ENCODE measurements at places on chromosomes 2 and 18.

- no peak for DNase-seq
Observed at GRCh38 chr2:171432206-171432968, 1.4 kb downstream of the METTL8 start.

- peak; percentile 28 for DNase-seq
Observed at GRCh38 chr2:20563833-20564232, 87.1 kb downstream of the HS1BP3 start.

DNA sequence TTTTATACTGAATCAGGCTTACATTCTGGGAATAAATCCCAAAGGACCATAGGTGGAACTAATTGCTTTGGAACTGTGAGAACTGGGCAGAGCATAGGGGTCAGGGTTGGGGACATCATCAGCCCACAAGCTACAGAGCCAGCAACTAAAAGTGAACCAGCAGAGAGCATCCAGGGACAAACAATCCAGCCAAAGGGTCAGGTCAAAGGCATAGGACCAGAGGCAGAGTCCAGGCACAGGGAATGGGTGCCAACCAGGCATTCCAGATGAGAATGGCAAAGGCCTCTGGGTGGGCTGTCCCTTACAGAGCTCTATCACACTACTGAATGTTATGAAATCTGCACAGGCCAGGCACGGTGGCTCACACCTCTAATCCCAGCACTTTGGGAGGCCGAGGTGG, 12.3 kb upstream of the DNER start:
- DNase-seq, result no peak

DNA sequence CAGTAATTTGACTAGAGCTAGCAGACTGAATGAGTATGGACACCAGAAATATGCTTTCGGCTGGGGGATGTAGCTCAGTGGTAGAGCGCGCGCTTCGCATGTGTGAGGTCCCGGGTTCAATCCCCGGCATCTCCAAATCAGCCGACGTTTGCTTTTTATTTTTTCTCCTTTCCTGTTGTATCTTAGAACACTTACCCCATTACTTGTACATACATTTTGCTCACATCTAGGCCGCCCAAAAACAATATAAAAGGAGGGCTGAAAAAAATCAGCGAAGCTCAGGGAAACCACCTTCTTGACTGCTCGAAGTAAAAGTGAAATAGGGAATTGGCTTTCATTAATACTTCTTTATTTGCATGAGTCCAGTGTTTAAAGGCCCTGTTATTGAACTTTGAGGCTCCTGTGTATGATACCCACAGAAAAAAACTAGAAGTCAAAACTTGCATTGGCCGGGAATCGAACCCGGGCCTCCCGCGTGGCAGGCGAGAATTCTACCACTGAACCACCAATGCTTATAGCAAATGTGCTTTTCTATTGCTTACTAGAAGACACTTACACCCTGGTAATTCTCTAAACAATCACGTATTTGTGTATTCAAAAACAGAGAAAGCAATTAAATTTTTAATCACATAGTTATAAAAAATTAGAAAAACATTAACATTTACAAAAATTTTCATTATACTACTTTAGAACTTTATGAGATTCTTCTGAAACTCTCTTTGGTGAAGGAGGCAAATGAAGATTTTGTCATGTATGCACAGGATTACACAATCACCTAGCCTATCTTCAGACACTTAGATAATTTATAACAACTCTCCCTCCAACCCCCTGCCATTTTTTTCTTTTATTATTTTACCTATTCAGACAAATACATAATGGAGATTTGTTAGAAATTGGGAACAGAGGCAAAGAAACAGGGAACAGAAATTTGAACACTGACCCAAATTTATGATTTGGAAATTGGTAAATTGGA, 35.2 kb upstream of the GPD2 start:
- peak; percentile 64 for DNase-seq

DNA sequence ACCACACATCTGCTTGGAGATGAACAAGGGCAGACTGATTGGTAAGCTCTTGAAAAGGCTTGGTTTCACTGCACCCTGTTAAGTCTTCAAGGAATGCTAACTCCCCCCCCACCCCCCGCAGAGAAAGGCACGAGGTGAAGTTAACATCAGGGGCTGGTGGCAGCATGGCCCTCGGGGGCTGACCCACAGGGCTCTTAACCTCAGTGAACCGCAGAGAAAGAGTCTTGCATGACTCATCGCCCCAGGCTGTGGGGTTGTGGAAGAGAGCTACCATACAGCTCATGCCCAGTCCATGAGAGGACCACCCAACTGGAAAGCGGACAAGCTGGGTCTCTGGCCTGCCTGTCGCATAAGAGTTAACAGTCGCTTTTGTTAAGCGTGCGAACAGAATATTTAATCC, 10.6 kb upstream of the CEP68 start:
- no peak for DNase-seq

DNA sequence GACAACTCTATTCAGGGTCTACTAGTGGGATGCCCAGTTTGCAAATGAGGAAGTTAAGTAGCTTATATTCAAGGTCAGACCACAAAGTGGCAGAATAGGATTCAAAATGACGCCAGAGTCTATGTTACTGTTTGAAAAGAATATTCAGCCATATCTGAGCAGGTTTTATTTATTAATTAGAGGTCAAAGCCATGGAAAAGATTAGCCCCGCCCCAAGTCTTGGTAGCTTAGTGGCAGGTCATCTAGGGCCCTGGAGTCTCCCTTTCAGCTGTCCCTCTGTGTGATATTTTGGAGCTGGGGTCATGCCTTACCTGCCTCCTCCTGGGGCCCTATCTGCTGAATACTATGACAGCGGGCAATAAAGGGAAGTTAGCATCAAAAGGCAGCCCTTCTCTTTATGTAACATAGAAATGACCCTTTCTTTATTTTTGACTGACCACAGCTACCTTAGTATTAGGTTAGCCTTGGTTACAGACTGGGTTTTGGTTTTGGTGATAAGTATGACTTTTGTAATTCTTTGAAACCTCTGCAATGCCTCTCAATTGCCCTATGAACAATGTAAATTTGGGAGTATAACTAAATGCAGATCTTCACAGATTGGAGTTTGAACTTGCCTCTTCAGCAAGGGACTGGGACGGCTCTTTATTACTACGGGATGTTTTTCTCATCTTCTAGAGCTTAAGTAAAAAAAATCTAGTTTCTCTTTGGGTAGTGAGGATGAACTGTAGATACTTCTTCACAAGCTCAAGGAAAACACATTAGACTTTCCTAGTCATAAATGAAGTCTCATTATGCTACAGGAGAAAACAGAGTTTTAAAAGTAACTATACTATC, 153.0 kb upstream of the ITGA4 start:
- DNase-seq, result no peak

- no peak for DNase-seq
Observed at GRCh38 chr2:11102466-11102865, 52.8 kb upstream of the SLC66A3 start.

DNA sequence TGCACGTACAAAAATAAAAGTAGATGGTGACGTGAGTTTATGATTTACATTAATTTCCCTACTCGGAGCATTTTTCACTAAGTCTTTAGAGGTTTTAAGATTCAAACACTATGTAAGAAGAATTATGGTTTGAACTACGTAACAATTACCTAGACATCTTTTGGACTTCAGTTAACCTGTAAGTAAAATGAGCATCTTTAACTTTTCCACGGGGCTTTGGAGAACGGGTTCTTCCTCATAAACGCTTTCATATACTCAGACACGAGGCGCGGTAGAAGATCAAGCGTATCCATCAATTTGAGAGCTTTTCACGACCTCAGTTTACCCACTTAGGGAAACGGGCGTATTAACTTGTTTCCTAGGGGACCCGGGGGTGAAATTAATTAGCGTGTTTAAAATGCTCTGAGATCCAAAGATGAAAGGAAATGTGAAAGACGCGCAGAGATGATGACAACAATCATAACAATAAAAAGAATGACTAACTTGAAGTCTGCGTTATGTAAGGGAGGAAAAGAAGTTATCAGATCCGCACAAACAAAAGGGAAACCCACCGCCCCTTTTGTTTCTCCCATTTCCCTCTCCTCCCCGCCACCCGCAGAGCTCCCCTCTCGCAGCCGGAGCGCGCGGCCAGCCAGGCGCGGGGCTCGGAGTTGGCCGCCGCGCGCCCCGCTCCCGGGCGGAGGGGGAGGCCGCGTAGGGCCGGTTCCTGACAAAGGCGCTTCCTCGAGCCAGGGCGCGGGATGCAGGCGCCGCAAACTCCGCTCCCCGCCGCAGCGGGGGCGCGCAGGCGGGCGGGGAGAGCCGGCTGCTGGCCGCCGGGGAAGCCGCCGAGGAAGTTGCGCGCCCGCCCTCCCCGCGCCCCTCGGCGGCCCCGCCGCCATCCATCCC, 807 bp downstream of the PELI1 start:
- DNase-seq, result peak; percentile 36

Data from RWPE1 (cell line).